ENCODE measurements at places on chromosomes 12 and 14. TPM values are rescaled to one million over a fixed set of nuclear protein-coding genes. Genes with fewer than 3 reads are reported as not detected.

Gene CLEC14A
- 84.2 TPM for total RNA-seq

Gene ASB8
- total RNA-seq = 15.6 TPM

Gene CIROP
- not detected for total RNA-seq

- DNase-seq = no peak
These were observed 33.8 kb downstream of the TECPR2 start for GRCh38 chr14:102396521-102396920.

Gene KLRK1
- not detected for total RNA-seq

Gene FKBP3
- total RNA-seq = 18.2 TPM

DNA sequence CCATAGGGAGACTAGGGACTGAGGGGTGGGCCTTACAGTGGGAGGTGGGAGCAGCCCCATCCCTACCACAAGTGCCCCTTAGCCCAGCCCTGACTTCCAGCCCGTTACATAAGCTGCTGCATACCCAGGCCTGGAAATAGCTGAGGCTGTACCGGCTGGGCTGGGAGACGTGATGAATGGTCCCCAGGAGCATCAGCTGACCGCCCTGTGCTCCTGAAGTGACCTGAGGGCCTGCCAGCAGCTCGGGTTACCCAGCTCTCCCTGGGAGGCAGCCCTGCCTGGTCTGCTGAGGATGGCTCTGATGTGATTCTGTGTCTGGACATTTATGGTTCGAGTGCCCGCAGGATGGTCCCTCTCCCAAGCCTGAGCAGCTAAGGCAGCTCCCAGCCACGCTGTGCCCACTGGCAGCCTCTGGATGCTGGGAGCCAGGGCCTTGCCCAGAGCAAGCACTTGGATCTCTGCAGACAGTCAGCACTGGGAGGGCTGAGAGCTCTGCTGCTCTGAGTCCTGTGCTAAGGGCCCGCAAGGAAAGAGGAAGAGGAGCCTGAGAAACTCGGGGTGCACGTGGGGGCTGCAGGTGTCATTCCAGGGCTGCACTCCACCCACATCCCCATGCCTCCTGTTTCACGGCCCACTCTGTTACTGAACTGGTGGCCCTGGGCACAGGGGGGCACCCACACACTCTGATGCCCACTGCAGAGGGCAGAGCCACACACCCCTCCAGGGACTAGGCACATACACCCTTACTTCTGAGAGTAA, 20.5 kb downstream of the TAMALIN start:
- DNase-seq = no peak

GRCh38 chr12:83141460-83141994, 454.8 kb downstream of the TMTC2 start:
- DNase-seq = no peak

- no peak for DNase-seq
These were observed 57.1 kb downstream of the ATP2A2 start for GRCh38 chr12:110337912-110338710.

Gene CKAP4
- 36.2 TPM for total RNA-seq

- DNase-seq = no peak
These were observed 21.8 kb upstream of the HDAC7 start for GRCh38 chr12:47841501-47841900.

- DNase-seq = no peak
These were observed 92.1 kb downstream of the NINJ2 start for GRCh38 chr12:570921-571794.

Gene CLEC4D
- total RNA-seq = not detected

Gene BICDL1
- not detected for total RNA-seq

GRCh38 chr14:62079038-62079437, 316.8 kb downstream of the SNAPC1 start:
- no peak for DNase-seq

GRCh38 chr14:29548948-29549370, 378.7 kb downstream of the PRKD1 start:
- DNase-seq = peak; percentile 64

GRCh38 chr12:111454311-111454710, 48.6 kb downstream of the SH2B3 start:
- DNase-seq = no peak

DNA sequence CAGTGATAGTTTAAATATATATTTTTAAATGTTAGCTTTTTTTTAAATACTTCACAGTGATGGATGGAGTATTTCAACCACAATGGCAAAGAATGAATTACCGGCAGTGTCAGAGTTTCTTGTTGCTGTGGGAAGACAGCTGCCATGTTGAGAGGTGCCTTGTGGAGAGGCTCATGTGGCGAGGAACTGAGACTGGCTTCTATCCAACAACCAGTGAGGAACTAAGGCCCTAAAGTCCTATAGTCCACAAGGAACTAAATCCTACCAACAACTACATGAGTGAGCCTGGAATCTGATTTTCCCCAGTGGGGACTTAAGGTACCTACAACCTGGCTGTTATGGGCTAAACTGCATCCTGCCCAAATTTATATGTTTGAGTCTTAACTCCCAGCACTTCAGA, 220.2 kb upstream of the PLEKHG7 start:
- DNase-seq = no peak

DNA sequence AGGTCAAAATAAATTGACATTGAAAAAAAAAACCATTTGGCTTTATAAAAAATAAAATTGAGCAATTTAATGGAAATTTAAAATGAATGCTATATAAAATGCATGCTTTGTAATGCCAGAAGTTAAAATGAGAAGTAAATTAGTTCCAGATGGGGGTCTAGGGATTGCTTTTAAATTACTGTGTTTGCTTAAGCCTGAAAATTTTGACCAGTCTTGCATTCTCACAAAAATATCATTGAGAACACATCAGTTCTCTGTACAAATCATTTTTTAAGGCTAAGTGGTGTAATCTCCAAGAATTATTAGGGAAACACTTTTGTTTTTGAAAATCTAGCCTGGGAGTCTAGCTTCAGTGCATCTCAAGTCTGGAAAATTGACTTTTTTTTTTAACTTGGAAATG, 90.7 kb downstream of the RERG start:
- DNase-seq = no peak

Gene GPR68
- 0.90 TPM for total RNA-seq

- no peak for DNase-seq
These were observed 14.9 kb downstream of the CCDC63 start for GRCh38 chr12:110861729-110862128.

Gene ARHGEF25
- 1.6 TPM for total RNA-seq

GRCh38 chr14:65287264-65288131, 125.0 kb upstream of the FUT8 start:
- DNase-seq = no peak

Gene CPSF6
- 17.1 TPM for total RNA-seq

Gene KERA
- not detected for total RNA-seq

Gene KLRB1
- not detected for total RNA-seq

Gene CCDC60
- not detected for total RNA-seq

DNA sequence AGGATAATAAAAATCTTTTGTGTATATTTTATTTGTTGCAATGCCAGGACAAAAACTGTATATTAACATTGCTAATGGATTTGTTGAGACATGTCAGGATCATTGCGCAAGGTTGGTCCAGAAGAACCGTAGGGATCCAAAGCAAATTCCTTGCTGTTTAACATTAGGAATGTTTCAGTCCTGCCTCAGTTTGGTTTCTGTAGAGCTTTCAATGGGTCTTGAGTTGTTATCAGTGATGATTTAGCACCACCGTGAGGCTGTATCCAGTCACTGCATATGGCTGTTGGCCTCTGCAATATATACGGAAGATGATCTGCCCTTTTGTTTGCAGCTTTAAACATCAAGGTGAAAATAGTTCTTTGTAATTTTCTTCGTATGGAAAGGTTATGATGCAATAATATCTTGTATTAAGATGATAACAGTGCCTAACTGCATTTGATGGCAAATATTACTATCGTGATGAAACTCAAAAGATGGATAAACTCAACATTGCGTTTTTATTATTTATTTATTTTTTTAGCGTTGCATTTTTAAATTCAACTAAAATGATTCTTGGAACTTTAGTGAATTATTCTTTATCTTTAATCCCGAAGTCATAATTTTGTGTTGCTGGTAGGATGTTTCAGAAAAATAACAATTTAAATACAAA, 231.2 kb downstream of the AKAP6 start:
- DNase-seq = peak; percentile 72

GRCh38 chr14:92259613-92260357, 63.2 kb upstream of the SLC24A4 start:
- DNase-seq = no peak

GRCh38 chr12:132094269-132094891, 49.7 kb downstream of the DDX51 start:
- DNase-seq = no peak

- no peak for DNase-seq
These were observed 10.4 kb downstream of the GTSF1 start for GRCh38 chr12:54463034-54463433.

DNA sequence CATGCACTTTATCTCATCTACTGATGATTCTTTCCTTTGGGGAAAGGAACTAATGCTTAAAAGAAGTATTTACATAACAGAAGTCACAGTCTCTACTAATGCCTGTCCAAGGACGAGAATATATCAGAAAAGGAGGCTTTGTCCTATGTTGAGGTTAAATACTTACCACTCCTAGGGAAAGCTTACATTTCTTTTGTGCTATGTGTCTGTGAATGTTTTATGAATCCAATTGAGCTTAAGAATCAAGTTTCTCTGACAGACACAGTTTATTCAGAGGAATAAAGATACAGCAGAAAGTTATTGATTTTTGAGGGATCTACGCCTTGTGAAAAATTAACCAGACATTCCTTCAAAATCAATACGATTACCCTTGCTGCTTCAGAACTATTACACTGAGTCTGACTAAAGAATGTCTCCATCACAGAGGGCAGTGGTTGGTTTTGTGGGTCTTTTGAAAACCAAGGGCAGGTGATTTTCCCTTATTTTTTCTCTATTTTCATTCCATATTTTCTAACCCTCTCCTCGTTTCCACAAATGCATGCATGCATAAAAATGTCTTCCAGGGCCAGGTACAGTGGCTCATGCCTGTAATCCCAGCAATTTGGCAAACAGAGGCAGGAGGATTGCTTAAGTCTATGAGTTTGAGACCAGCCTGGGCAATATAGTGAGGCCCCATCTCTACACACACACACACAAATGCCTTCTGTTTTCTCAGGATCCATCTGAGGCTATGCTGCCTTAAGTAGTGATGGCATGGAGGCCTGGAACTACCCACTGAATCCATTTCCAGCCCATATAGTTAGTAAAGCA, 1095.1 kb downstream of the GALC start:
- DNase-seq = no peak

- DNase-seq = no peak
These were observed 8.7 kb downstream of the SLC11A2 start for GRCh38 chr12:51017452-51017851.

Gene ST8SIA1
- 0.13 TPM for total RNA-seq

Gene P2RX2
- total RNA-seq = not detected

Data from dermis microvascular lymphatic vessel endothelial cell (primary cell).